ENCODE measurements at places on chromosomes 1 and 21. TPM values are rescaled to one million over a fixed set of nuclear protein-coding genes. Genes with fewer than 3 reads are reported as not detected.
A peak's percentile ranks its signal among the peaks of the same experiment; 100 is the strongest.

Gene ADAMTS4
- total RNA-seq: 12.6 TPM

Gene GBP7
- not detected for total RNA-seq

DNA sequence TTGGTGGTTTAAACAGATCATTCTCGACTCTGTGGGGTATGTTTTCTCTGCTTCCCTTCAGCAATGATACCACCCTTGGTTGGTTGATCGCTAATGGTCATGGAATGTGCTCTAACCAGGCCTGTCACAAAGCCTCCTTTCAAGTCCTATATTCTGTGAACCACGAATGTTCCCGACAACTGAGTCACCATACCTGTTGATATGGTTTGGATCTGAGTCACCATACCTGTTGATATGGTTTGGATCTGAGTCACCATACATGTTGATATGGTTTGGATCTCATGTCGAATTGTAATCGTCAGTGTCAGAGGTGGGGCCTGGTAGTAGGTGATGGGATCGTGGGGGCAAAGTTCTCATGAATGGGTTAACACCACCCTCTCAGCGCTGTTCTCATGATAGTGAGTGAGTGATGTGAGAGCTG lies 10.2 kb upstream of the CAMK2N1 start:
- no peak overlapping the region for H3K27ac ChIP-seq
- peaks cover 34% of the 10 kb centered on the region for H3K36me3 ChIP-seq
- DNase-seq: no peak
- no peaks in the 10 kb centered on the region for H3K27me3 ChIP-seq
- no peak overlapping the region for H3K4me3 ChIP-seq
- peaks cover 23% of the 10 kb centered on the region for H3K4me1 ChIP-seq

DNA sequence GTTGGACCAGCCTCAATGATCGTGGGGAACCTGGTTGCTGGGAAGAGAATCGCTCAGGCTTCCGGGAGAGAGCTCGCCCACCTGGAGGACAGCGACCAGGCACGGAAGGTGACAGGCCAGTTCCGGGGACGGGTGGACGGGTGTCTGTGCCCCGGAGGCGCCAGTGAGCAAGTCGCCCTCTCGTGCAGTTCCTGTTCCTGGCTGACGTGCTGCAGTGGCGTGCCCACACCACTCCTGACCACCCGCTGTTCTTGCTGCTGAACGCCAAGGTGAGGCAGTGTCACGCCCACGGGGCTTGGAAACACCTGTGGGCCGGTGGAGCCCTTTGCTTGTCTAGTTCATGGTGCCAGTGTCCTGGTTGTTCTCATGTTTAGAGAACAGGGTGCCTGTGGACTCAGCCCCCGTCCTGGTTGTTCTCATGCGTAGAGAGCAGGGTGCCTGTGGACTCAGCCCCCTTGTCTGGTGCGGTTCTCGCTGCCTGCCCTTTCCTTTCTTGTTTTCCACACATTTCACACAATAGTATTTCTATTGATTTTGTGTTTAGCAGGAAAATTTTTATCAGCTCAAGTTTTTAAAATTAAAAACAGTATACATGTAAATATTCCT lies 53.1 kb downstream of the S100B start:
- no peaks in the 10 kb centered on the region for H3K4me1 ChIP-seq
- H3K27me3 ChIP-seq: no peaks in the 10 kb centered on the region
- no peak overlapping the region for H3K4me3 ChIP-seq
- DNase-seq: peak; percentile 55
- H3K27ac ChIP-seq: peak overlapping the region; percentile 8

DNA sequence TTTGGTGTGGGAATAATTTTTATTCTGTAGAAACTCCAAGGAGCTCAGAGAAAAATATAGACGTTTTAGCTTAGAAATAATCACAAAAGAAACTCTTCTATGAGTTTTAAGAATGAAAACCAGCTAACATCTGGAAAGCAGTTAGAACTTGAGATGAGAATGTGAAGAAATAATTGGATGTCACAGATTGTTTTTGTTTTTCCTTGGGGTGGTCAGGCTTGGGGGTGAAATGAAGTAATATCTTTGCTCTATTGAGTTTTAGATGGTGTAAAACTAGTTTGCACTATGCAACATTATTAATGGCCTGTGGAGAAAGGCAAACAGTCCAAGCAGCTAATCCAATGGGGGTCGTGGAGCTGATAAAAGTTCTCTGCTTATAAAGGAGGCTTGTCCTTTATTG lies 101.2 kb downstream of the FMN2 start:
- no peaks in the 10 kb centered on the region for H3K27me3 ChIP-seq
- H3K27ac ChIP-seq: no peak overlapping the region
- H3K36me3 ChIP-seq: no peaks in the 10 kb centered on the region
- H3K4me3 ChIP-seq: no peak overlapping the region

GRCh38 chr1:49051647-49052046 lies 275.0 kb upstream of the BEND5 start:
- no peak for DNase-seq
- no peak overlapping the region for H3K27ac ChIP-seq
- no peaks in the 10 kb centered on the region for H3K4me1 ChIP-seq
- no peaks in the 10 kb centered on the region for H3K27me3 ChIP-seq
- H3K36me3 ChIP-seq: no peaks in the 10 kb centered on the region

Data from right atrium auricular region (tissue), 2 donors.